ENCODE measurements at places on chromosomes 6 and 20.
A peak's percentile ranks its signal among the peaks of the same experiment; 100 is the strongest.

- DNase-seq: no peak
Measured at GRCh38 chr6:47016261-47016660, 25.9 kb downstream of the ADGRF1 start.

DNA sequence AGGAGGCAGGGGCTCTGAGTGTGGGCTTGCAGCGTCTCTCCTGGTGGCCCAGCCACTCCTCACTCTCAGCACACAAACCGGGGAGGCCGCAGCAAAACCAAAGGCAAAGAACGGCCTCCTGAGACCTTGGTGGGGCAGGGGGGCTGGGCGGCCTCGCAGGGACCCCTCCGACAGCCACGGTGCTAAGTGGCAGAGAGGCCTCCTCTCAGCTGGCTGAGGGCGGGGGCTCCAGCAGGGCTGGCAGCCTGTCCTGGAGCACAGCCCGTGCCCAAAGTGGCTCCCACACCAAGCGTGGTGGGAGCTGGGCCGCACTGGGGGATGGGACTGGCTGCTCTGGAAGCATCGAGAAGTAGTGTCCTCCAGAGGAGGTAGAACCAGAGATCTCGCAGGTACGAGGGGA is 334.4 kb downstream of the QKI start:
- no peak for DNase-seq

GRCh38 chr6:154123155-154123956 is 84.3 kb downstream of the OPRM1 start:
- no peak for DNase-seq

DNA sequence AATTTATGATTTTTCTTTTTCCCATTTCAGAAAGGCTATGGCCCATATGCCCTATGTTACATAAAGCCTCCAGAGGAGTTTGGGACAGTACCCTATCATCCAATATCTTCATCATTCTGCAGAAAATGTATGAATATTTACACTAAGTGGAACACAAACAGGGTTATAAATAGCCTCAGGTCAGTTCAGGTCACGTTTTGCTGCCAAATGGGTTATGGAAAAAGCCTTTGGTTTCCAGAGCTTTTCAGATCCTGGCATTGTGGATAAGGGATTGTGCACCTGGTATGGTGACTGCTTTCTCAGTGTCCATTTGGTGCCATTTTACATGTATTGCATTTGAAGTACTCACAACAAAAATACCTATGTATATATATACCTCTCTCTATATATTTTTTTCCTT is 29.4 kb downstream of the UTRN start:
- DNase-seq: no peak

DNA sequence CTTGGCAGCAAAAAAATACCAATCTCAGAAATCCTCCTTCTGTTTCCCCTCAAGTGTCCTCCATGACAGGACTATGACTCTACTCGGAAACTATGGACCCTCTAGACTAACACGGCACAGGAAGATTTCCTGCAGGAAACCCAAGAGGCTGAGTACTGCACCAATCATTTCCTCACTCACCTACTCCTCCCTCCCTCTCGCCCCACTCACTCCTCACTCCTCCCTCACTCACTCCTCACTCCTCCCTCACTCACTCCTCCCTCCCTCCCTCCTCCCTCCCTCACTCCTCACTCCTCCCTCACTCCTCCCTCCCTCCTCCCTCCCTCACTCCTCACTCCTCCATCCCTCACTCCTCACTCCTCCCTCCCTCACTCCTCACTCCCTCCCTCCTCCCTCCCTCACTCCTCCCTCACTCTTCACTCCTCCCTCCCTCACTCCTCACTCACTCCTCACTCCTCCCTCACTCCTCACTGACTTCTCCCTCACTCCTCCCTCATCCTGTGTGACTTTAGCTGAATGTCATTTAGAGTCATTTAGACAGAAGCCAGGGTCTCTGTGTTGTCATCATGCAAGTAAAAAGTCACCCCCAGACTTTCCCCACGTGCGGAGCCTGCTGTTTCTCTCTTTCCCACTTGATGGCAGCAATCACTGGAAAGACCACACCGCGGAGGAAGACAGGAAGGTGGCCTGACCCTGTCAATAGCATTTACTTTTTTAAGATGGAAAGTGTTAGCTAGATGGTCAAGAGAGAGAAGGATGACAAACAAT is 226.8 kb upstream of the PDE10A start:
- DNase-seq: peak; percentile 22

DNA sequence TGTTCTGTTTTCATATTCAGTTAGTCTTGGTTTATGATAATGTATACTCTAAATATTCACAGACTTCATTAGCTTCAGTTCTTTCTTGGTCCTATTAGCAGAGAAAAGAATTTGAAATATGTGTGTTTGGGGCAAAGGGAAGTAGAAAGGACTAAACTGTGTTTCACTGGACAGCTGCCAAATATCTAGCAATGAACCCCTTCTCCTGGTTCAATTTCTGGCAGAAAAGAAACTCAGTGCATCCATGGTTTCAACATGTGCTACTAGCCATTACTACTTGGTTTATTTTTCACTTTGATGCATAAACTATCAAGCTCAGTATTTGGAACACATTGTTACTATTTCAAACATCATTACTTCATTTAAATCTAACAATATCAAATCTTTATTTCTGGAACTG is 43.6 kb downstream of the FBXL4 start:
- DNase-seq: no peak

GRCh38 chr6:140571145-140571544 is 1196.7 kb upstream of the CITED2 start:
- DNase-seq: no peak

- no peak for DNase-seq
Measured at GRCh38 chr6:7819431-7820015, 91.1 kb downstream of the TXNDC5 start.

GRCh38 chr6:157773248-157773773 is 49.7 kb upstream of the SNX9 start:
- DNase-seq: no peak

DNA sequence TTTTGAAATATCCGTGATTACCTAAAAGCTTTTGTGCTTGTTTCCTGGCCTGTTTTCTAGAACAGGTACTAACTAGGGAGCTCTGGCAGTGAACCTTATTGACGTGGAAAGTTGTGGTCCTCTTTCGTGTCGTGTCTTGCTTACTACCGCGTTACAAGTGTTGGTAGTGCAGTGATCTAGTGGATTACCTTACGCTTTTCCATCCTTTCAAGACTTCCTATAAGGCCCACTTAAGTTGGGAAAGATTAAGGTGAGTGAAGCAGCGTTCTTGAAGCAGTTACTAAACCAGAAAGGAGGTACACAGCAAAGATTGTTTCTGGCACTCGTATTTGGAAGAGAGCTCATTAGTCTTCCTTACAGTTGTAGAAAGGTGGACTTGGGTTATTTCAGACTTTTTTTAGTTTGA is 1.9 kb downstream of the PNRC1 start:
- DNase-seq: peak; percentile 21

All from midbrain (tissue), 1 donor.